Activated naive CD8-positive, alpha-beta T cell treated with anti-CD3 and anti-CD28 coated beads, Interleukin-2, amount 50 U/mL, for 16 hours (primary cell): ENCODE measurements at places on chromosomes 3 and 15.

- DNase-seq: peak; percentile 14
These were observed 3.8 kb downstream of the HEG1 start for GRCh38 chr3:125051715-125052581.

GRCh38 chr15:80822676-80823075, 43.5 kb downstream of the CEMIP start:
- DNase-seq: no peak

DNA sequence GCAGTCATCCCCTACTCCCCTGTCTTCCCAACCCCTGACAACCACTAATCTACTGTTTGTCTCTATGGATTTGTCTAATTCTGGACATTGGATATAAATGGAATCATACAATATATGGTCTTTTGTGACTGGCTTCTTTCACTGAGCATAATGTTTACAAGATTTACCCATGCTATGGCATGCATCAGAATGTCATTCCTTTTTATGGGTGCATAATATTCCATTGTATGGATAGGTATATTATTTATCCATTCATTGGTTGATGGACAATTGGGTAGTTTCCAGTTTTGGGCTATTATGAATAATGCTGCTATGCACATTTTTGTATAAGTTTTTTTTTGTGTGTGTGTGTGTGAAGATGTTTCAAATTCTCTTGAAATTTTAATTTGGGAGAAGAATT, 16.6 kb upstream of the TTBK2 start:
- DNase-seq: no peak

- no peak for DNase-seq
These were observed 77.0 kb downstream of the ITGA11 start for GRCh38 chr15:68354923-68355322.

DNA sequence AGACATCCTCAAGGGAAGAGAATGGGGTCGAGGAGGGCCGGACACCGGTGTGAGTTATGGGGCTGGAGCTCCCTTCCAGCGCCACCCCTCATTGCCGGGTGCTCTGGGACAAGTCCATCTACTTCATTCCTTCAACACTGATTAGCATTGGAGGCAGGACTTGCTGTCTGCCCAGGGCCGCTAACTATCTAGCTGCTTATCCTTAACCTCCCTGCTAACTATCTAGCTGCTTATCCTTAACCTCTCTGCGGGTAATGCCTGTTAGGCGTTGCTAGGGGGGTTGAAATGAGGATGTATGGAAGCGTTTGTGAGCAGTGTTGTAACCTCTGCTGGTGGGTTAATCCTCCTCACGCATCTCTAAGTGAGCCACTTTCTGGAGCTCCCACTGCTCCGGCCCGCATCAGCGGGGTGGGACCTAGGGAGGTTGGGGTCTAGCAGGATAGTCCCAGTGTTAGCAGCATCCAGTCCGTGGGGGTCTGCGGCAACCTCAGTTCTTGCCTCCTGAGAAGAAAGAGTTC, 10.9 kb upstream of the CHAC1 start:
- no peak for DNase-seq

GRCh38 chr3:170180079-170180907, 1.2 kb downstream of the PHC3 start:
- DNase-seq: no peak

GRCh38 chr3:151504606-151505005, 43.7 kb upstream of the IGSF10 start:
- no peak for DNase-seq

GRCh38 chr15:49864251-49864650, 243.4 kb downstream of the DTWD1 start:
- DNase-seq: no peak

GRCh38 chr3:143237077-143237627, 117.6 kb downstream of the CHST2 start:
- no peak for DNase-seq

GRCh38 chr3:42681361-42682038, 3.8 kb upstream of the KLHL40 start:
- DNase-seq: no peak

DNA sequence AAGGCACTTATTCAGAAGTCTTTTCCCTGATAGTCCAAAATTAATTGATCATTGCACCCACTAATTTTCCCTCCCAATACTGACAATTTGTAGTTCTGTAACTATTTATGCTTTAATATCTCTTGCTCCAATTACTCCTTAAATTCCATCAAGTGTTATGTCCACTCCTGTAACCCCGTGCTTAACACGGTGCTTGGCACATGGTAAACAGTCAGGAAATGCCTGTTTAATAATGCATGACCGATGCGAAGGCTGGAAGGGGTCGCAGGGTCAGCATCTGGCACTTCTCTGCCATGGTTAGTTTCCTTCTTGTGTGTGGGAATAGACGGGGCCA, 553 bp upstream of the SEC22A start:
- DNase-seq: no peak

- no peak for DNase-seq
These were observed 559.3 kb downstream of the MECOM start for GRCh38 chr3:169103951-169104941.

- DNase-seq: no peak
These were observed 60.2 kb downstream of the MAP3K13 start for GRCh38 chr3:185423178-185423577.

DNA sequence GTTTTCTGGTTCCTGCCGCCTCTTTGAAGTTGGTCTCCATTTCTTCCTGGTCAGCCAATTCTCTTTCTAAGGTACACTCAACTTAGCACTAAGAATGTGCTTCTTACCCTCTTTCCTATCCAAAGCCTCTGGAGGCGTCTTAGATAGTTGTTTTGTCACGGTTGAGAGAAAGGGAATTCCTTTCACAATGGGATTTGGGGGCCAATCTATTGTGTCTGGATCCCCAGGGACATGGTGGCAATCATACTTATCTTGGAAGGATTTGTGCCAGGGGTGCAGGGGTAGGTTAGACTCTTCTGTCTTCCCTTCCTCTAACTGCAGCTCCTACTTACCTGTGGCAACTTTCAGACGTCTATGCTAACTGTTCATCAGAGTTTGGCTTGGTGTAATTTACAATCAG, 287.1 kb downstream of the SOX2 start:
- DNase-seq: no peak

GRCh38 chr3:100245136-100245535, 15.7 kb upstream of the TBC1D23 start:
- no peak for DNase-seq

- DNase-seq: no peak
These were observed 760.1 kb upstream of the CFAP20DC start for GRCh38 chr3:59809710-59810444.

DNA sequence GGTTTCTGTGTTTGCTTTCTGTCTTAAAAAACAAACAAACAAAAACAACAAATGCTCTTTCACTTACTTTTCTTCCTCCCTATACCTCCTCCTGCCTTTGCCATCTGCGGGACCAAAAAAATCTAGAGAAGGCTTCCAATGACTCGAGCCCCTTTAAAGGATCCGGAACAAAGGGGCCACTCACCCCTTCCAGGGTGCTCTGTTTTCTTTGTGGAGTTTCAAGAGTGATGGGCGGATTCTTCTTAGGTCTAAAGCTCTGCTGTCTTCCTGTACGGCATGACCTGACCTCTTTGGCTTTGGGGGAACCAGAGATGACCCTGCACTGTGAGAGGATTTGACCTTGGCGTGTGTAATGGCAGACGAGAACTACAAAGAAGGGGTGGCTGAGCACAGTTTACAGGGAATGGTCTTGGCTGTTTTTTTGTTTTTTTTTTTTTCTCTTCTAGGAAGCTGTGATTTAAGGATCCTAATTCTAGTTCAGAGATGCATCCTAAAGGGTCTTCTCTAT, 2.2 kb upstream of the MUC20 start:
- DNase-seq: no peak

- no peak for DNase-seq
These were observed 58.8 kb downstream of the BTD start for GRCh38 chr3:15660055-15660935.

- DNase-seq: no peak
These were observed 36.6 kb downstream of the ATP6V1A start for GRCh38 chr3:113783463-113783862.

GRCh38 chr3:78875851-78876250, 891.9 kb downstream of the ROBO1 start:
- DNase-seq: no peak

DNA sequence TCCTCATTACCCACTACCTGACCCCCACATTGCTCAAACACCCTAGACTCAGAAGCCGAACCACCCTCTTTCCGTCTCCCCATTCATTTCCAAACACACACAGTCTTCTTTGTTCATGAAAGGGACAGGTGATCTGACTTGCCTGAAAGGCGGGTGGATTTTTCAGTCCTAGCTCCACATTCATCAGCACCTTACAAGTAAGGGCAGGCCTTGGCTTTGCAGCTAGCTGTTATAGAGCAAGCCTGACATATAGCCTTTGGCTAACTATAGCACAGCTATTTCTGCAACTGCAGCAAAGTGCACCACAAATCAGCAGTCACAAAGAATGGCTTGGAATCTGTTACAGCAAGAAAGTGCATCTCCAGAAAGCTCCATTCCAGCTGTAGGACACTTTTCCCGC, 139.8 kb downstream of the XXYLT1 start:
- no peak for DNase-seq

GRCh38 chr3:69409831-69410230, 23.9 kb upstream of the FRMD4B start:
- no peak for DNase-seq

DNA sequence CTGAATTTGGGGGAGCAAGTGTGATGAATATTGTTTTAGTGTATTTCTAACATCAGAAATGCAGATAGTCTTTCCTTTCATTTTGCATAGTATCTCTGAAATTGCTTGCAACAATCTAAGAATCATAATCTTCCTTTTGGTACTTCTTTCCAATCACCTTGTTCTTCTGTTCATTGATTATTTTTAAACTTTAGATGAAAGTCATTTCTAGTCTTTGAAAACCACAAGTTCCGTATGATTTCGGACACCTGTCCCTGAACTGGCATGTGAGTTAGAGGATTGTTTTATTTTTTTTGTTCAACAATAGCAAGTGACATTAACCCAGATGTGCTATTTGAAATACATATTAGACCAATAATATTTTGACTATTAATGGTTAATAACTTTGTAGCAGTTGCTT, 329.7 kb downstream of the UNC13C start:
- DNase-seq: no peak

GRCh38 chr3:74599564-74599963, 14.9 kb downstream of the CNTN3 start:
- no peak for DNase-seq

DNA sequence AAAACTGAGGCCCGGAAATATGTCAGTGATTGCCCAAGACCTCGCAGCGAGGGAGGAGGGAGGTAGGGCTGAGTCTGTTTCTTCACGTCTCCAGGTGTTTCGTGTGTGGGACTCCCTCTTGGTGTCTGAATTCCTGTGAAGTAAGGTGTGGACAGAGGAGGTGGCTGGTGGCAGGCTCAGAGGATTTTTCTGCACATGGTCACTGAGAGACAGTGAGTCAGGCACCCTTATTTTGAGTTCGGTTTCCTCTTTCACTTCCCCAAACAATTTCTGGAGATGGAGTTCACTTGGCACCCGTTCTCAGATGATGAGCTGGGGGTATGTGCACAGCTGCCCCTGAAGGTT, 46.3 kb upstream of the VPS8 start:
- no peak for DNase-seq

DNA sequence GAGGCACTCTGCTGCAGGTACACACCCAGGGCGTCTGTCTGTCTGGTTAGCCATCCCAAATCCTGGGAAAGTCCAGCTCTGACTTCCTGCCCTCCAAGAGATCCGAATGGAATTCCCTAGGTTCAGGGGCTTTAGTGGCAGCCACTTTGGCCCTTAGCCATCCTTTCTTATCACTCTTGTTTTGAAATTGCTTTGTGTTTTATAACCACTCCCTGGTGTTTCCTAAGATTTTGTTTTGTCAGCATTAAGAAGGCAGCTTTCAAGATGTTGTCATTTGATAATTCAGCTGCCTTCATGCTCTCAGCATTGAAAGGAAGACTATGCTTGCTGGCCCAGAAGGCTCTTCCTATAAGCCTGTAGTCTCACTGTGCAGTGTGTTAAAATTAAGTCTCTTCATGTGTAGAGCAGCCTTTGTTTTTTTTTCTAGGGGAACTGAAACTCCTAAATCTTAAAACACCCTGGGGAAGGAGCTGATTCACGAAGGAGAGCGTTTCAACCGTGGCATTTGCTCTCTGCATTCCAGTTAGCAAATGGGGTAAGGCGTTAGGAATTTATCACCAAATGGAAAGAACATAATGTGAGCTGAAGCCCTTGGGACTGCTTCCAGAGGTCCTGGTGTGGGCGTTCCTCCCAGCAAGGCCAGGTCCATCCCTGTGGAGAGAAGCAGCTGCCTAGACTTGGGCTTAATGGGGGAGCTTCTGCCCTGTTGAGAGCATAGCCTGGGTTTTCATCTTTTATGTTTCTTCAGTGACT, 14.2 kb upstream of the CLEC3B start:
- DNase-seq: no peak

DNA sequence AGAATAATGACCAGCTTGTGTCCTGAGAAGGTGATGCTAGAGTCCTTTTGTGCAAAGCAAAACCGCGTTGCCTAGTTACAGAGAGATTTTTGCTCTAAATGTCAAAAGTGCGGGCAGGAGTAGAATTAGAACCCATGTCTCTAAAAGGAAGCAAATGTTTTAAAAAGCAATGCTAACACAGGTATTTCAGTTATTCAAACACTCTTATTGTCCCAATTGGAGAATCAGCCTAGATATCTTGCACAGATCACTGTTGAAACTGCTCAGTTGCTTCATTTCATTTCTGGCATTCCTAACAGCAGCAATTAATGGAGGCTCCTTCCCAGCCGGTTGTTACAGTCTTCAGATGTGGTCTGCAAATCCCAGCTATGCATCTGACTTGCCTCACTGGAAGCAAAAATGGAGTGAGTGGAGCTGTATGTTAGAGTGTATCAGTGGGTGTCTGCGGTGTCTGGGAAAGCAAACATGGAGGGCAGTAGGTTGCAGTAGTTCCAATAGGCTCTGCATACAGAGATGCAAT, 55.6 kb upstream of the SEMA6D start:
- no peak for DNase-seq

- no peak for DNase-seq
These were observed 14.9 kb downstream of the AMOTL2 start for GRCh38 chr3:134359121-134360010.

DNA sequence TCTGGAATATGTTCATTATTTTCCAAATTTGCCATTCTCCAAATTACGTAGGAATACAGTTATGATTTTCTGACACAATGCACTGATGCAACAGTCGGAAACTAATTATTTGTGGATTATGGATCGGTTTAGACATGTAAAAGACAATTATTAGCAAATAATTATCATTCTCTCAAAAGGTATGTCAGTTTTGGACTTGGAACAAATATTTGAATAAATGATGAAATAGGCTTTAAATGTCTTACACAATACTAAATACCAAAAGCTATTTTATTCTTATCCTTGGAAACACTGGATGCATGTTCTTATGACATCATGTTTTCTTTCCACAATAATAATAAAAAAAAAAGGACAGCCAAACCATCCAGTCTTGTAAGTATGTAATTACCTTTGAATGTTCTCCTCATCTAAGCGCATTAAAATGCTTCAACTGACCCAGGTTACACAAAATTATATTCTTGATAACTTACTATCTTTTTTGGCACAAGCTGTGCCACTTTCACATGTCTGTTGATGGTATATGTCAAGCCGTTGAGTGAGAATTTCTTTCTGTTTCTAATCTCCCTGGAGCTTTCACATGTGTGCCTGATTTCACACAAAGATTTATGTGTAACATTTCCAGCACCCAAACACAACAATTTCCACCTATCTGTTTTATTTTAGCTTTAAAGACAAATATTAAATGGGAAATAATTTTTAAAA, 238.5 kb upstream of the ZNF385D start:
- no peak for DNase-seq
